Naive thymus-derived CD4-positive, alpha-beta T cell (primary cell): ENCODE measurements at places on chromosomes 2 and 18. TPM values are rescaled to one million over a fixed set of nuclear protein-coding genes. Genes with fewer than 3 reads are reported as not detected.
A peak's percentile ranks its signal among the peaks of the same experiment; 100 is the strongest.

CCDC102B gene
- 10.9 TPM for total RNA-seq

COL4A3 gene
- 0.69 TPM for total RNA-seq

GRCh38 chr2:96591054-96591453 lies 47.1 kb downstream of the KANSL3 start:
- H3K4me1 ChIP-seq = peaks cover 20% of the 10 kb centered on the region
- H3K4me3 ChIP-seq = no peak overlapping the region
- no peaks in the 10 kb centered on the region for H3K27me3 ChIP-seq
- peaks cover 30% of the 10 kb centered on the region for H3K36me3 ChIP-seq
- DNase-seq = no peak

GRCh38 chr2:29113891-29114321 lies 1.3 kb upstream of the CLIP4 start:
- no peaks in the 10 kb centered on the region for H3K36me3 ChIP-seq
- peak overlapping the region; percentile 73 for H3K27ac ChIP-seq
- no peak for DNase-seq
- H3K27me3 ChIP-seq = peaks cover 2% of the 10 kb centered on the region
- no peak overlapping the region for H3K4me3 ChIP-seq

- H3K4me3 ChIP-seq = no peak overlapping the region
- no peaks in the 10 kb centered on the region for H3K36me3 ChIP-seq
- H3K4me1 ChIP-seq = no peaks in the 10 kb centered on the region
- H3K27ac ChIP-seq = no peak overlapping the region
Observed at GRCh38 chr2:71965530-71965929, 182.1 kb downstream of the CYP26B1 start.

- no peaks in the 10 kb centered on the region for H3K4me1 ChIP-seq
- H3K4me3 ChIP-seq = no peak overlapping the region
- H3K36me3 ChIP-seq = no peaks in the 10 kb centered on the region
- H3K27ac ChIP-seq = peak overlapping the region; percentile 2
- H3K27me3 ChIP-seq = no peaks in the 10 kb centered on the region
Observed at GRCh38 chr2:202627042-202627441, 7.7 kb upstream of the FAM117B start.

DNA sequence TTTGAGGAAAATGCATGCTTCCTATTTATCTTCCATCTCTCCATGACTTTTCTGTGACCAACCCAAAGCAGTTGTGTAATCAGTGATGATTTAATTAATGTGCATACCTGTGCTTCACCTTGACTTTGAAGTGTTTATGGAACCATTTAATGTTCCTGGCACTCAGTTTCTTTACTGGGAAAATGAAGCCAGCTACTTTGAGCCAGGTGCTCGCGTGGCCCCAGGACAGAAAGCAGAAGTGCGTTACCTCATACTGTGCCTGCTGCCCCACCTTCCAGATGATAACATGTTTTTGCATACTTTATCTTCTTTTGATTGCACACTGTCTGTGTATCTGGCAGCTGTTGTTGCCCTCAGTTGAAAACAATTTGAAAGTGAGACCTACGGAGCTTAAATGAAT lies 61.3 kb downstream of the PMAIP1 start:
- H3K27me3 ChIP-seq = no peaks in the 10 kb centered on the region
- H3K36me3 ChIP-seq = no peaks in the 10 kb centered on the region
- no peak overlapping the region for H3K4me3 ChIP-seq
- no peak for DNase-seq
- H3K4me1 ChIP-seq = no peaks in the 10 kb centered on the region

DNA sequence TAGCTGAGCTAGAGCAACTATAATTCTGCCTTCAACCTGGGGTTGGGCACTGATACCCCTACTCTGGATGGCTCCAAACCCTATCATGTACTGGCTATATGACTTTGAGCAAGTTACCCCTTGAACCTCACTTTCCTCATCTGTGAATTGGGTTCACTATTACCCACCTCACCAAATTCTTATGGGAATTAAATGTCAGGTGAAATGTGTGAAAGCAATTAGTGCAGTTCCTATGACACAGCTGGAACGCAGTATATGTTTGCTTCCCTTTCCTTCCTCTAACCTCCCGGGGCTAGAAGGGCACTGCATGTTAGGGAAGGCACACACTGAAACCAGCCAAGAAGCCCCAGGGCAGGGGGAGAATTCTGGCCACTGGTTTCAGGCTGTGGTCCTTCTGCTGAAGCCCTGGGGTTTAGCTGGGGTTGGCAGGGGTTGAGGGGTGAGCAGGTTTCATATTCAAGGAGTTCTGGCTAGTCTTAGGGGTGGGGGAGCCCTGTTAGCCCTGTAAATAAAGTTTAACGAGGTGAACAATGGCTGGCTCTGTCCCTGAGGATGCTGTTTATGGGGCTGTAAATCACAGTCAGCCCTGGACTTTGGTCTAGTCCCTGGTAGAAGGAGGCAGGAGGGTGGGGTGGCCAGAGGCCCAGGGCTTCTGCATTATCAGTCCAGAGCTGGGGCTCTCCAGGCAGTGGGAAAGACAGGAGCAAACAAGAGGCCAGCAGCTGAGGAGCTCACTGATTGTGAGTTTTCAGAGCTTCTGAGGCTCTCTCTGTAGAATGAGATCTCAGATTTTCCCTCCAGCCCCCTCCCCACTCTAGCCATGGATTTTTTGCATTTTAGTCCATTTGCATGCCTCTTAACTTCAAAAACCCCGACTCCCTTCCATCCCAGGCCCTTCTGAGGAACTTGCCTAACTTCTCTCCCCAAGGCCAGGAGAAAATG lies 8.0 kb downstream of the PKDCC start:
- no peaks in the 10 kb centered on the region for H3K27me3 ChIP-seq
- DNase-seq = no peak
- no peaks in the 10 kb centered on the region for H3K36me3 ChIP-seq
- no peak overlapping the region for H3K4me3 ChIP-seq
- H3K4me1 ChIP-seq = no peaks in the 10 kb centered on the region

GRCh38 chr2:100632759-100633158 lies 70.0 kb downstream of the PDCL3 start:
- H3K4me1 ChIP-seq = no peaks in the 10 kb centered on the region
- H3K4me3 ChIP-seq = no peak overlapping the region
- H3K36me3 ChIP-seq = no peaks in the 10 kb centered on the region
- H3K27me3 ChIP-seq = no peaks in the 10 kb centered on the region
